T1000 (cell line): ENCODE measurements at places on chromosomes 13 and 19.

- no peak for DNase-seq
These were observed 4.9 kb upstream of the N4BP2L1 start for GRCh38 chr13:32432856-32433255.

GRCh38 chr19:1236576-1236975 is 1.2 kb downstream of the CBARP start:
- DNase-seq, result no peak

- no peak for DNase-seq
These were observed 1.7 kb downstream of the YJEFN3 start for GRCh38 chr19:19530423-19530804.

DNA sequence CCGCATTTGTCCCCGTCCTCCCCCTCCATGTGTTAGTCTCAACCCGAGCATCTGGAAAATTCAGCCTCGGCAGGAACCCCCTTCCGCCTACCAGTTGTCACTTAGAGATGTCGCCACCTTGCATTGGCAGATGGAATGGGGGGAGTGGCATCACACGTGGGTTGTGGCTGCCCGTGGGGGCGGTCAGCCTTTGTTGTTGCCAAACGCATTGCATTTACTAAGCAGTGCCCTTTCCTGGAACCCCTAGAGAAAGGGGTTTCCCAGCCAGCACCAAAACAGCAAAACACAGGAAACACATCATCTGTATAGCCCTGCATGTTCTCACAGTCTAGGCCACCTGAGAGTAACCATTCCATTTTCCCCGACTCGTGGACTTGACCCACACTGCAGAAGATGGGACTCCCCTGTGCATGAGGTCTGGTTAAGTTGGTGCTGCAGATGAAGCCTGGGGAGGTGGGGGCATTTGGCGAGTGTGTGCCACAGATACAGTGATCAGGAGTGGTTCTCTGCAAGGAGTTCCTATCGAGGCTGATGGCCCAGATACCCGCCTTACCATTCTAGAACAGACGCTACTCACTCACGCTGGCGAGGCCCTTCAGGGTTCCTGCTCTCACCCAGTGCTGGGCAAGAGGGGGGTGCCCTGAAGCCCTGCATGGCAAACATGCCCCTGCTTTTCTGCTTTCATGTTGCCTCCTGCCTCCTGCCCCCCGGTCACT is 38.3 kb downstream of the TMED1 start:
- no peak for DNase-seq

DNA sequence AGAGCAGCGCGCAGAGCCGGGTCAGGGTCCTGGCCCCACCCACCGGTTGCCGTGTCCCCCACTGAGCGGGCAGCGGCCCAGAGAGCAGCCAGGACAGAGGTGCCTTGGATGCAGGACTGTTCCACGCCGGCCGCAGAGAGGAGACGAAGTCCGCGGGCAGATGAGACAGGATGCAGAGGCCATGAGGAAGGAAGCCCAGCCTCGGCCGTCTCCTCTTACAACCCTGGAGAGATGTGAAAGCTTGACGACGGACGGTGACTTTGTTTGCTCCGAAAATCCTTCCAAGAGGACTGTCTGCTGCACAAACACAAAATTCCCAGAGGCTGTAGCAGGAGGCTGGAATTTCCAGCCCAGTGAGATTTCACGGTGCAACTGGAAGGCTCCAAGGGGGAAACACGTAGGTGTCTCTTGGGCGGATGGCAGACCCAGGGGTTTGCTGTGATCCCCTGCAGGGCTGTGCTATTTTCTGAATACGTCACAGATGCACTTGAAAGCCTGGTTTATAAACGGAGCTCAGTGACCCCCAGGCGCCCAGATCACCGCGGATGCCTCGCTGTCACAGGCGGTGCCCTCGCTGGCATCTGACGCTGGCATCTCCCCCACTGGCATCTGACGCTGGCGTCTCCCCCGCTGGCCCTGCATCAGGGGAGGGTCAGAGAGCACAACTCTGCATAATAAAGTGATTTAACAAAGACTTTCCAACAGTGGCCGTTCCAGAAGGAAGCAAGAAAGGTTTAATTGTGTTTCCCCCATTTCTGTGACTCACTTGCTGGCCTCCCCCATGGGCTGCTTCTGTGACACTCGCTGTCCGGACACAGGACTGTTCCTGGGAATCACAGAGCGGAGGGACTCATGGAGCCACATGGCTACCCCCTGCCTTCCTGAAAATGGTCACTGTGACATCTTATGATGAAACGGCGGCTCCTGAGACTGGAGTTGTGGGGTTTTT is 62.0 kb upstream of the C13orf46 start:
- DNase-seq, result no peak

GRCh38 chr13:92657565-92657964 is 569.0 kb upstream of the GPC6 start:
- no peak for DNase-seq

GRCh38 chr19:34350161-34350561 is 14.8 kb upstream of the GPI start:
- no peak for DNase-seq

GRCh38 chr19:1162404-1163282 is 11.4 kb downstream of the SBNO2 start:
- no peak for DNase-seq

- DNase-seq, result no peak
These were observed 168.9 kb downstream of the PTPRS start for GRCh38 chr19:5171711-5172110.

DNA sequence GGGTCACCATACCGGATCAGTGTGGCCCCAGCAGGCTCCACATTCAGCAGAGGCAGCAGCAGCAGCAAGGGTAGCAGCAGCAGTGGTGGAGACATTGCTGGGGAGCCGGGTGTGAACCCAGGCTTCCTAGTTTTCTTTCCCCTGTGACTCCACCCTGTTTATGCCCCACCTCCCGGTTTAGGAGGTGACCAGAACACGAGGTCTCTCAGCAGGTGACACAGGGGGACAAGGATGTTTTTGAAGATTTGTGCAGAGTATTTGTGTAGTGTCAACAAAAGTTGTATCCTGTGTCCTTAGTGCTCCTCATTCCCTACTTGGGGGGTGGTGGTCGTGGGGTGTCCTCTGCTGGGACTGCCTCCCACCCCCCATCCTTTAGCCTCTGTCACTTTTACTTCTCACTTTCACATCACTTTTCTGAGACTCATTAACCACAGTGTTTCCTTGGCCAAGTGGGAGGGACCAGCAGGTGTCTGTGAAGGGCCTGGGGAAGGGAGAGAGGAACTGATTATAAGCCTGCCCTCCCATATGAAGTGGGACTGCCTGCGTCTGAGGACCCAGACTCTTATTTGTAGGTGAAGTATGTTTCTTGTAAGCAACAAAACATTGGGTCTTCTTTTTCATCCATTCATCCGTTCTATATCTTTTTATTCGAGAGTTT is 15.6 kb upstream of the KCNC3 start:
- DNase-seq, result no peak

GRCh38 chr13:111043575-111043982 is 71.5 kb upstream of the ARHGEF7 start:
- peak; percentile 97 for DNase-seq

DNA sequence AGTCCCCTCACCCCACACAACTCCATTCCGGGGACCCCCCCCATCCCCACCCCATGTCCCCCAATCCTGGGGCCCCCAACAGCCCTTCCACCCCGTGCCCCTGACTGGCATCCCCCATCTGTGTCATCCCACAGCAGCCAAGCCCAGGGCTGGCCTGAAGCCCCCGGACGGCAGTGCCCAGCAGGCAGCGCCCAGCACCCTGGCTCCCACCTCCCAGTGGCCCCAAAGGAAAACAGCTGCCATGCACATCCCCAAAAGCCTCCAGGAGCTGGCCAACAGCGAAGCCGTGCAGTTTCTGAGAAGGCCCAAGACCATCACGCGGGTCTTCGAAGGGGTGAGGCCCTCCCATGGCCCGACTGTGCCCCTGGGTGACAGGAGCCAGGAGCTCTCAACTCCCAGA is 1.4 kb downstream of the SYNGR4 start:
- no peak for DNase-seq

DNA sequence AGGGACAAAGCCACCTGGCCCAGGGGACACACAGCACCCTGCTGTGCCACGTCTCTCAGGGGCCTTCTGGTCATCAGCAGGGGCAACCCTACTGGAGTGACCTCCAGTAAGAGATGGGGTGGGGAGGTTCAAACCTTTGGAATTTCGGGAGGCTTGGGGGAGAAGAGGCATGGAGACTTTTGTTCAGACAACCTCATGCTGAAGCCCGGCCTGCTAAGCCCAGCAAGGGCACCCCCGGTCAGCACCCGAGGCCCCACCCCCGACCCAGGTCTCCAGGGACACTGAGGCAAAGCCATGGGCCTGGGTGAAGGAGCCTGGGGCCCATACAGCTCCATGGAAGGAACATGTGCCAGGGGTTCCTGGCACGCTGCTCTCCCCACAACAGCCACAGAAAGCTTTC is 23.3 kb downstream of the ZNF787 start:
- DNase-seq, result no peak

GRCh38 chr13:103324641-103325040 is 258.4 kb upstream of the SLC10A2 start:
- DNase-seq, result no peak

GRCh38 chr19:50520822-50521465 is 7.2 kb upstream of the ASPDH start:
- no peak for DNase-seq

DNA sequence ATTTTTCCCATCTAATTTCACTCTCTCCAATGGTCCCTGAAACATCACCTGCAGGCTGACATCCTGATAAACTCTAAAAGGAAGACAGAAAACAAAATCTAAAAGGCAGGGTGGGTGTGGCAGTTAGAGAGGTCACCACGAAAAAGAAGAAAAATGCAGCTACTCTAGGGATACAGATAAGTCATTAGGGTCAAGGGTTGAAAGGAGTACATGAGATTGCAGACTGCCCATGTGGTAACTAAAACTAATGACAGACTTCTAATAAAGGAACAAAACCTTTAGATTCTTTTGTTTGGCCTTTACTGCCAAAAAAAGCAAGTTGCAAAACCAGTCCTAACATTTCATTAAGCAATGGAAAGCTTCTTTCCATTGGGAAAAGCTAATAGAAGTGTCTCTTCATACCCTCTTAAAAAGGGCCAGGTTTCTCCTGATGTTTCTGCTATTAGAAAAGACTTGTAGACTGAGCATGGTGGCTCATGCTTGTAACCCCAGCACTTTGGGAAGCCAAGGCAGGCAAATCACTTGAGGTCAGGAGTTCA is 31.0 kb downstream of the THSD1 start:
- no peak for DNase-seq

DNA sequence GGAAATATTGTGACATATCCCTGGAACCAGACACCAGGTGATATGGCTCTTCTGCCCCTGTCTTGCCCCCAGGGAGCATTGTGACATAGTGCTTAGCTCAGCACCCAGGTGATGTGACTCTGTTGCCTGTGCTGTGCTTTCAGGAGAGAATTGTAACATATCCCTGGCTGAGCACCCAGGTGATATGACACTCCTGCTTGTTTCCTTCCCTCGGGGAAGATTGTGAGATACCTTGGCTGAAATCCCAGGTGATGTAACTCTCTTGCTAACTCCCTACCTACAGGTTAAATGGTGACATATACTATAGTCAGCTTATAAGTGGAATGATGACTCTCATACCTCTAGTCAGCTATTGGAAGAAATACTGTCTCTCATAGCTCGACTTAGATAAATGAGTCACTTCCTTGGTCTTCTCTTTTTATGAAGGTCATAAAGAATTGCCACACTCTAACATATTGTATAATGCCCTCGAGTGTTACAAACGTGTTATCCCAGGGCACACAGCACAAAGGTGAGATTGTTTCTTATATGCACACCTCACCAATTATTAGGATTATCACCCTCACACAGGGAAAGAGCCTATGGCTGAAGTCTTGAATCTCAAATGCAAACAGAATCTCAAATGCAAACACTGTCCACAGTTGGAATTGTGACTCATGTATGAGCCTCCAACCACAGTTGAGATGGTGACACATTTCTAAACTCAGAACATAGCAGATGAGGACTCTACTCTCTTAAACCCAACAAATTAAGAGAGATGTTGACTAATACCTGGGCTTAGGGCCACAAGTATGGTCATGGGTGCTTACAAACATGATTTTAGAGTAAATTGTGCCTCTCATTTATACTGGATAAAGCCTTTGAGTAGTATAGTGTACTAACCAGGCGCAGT is 32.7 kb upstream of the ZNF254 start:
- peak; percentile 49 for DNase-seq

DNA sequence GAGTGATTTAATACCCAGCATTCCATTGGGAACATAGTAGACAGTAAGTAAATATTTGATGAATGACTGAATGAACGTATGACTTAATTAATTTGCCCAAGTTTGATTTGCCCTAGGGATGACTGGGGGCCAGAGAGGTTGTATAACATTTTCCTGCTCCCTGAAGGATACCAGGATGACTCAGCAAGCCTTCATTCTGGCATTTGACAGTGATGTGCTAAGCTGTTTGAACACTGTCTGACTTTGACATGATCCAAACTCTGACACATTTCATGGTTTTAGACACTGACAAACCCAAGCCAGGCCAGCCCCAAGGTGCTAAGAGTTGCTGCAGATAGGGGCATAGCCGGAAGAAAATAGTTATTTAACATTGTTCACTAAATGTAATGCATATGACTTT is 53.4 kb upstream of the KLF12 start:
- DNase-seq, result no peak

- DNase-seq, result no peak
These were observed 195.8 kb downstream of the HS6ST3 start for GRCh38 chr13:96285729-96286128.

GRCh38 chr13:60143775-60144174 is 20.0 kb downstream of the DIAPH3 start:
- DNase-seq, result no peak

- no peak for DNase-seq
These were observed 54.4 kb upstream of the RGCC start for GRCh38 chr13:41402691-41403511.

- DNase-seq, result no peak
These were observed 352.7 kb upstream of the ZNF507 start for GRCh38 chr19:31992750-31993149.

- no peak for DNase-seq
These were observed 15.5 kb downstream of the DPP9 start for GRCh38 chr19:4707956-4708650.

DNA sequence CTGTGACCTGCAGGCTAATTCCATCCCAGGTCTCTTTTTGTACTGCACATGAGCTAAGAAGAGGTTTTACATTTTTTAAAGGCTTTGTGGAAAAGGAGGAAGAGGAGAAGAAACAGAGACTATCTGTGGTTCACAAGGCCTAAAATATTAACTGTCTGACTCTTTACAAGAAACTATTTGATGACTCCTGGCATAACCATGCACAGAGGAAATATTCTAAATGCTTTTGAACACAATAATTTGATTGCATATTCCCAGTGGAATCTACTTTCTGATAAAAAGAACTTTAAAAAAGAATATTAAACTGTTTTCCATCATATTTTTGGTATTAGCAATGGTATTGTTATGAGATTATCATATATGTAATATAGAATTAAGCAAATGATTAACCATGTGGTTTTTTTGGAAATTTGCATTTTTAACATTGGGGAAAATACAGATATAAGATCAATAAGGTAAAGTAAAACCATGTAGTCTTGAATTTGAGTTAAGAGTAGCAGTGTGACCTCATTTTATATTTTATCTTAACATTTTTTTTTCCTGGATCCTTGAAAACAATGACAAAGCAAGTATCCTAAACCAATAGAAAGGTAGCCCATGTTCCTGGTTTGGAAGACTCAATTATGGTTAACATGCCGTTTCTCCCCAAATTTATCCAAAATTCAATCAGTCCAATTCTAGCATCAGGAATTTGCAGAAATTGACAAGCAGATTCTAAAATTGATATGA is 251.0 kb downstream of the UQCRFS1 start:
- DNase-seq, result no peak

GRCh38 chr19:15421136-15421695 is 2.4 kb upstream of the AKAP8L start:
- DNase-seq, result no peak
